ENCODE measurements at places on chromosomes 1 and 21.

DNA sequence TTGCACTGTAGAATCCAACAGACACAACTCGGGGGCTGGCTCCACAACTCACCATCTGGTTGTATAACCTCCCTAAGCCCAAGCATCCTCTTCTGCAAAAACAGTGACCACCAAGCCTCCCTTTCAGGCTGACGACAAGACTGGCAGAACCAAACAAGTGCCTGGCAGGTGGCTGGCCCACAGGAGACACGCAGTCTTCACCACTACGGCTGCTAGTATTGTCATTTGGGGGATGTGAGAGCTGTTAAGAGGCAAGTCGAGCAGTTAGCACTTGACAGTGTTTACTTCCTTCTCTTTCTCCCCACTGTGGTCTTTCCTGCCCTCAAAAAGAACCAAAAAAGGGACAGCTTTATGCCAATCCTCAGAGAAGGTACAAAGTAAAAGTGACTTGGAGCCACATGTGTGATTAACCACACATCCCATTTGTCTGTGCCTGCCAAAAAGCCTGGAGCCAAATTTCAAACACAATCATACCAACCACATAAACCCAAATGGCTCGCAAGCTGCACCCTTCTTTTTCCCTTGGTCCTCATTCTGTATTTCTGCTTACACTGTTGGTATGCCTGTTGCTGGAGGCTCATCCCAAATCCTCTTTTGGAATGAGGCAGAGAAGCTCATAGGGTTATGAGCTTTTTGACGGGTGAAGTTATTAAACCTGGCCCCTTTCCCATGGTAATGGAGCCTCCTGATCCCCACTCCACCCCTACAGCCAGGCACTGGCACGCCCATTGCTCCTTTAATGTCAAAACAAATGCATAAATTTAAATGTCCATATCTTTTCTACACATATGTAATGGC, 94.1 kb downstream of the TGFBR3 start:
- DNase-seq = no peak

DNA sequence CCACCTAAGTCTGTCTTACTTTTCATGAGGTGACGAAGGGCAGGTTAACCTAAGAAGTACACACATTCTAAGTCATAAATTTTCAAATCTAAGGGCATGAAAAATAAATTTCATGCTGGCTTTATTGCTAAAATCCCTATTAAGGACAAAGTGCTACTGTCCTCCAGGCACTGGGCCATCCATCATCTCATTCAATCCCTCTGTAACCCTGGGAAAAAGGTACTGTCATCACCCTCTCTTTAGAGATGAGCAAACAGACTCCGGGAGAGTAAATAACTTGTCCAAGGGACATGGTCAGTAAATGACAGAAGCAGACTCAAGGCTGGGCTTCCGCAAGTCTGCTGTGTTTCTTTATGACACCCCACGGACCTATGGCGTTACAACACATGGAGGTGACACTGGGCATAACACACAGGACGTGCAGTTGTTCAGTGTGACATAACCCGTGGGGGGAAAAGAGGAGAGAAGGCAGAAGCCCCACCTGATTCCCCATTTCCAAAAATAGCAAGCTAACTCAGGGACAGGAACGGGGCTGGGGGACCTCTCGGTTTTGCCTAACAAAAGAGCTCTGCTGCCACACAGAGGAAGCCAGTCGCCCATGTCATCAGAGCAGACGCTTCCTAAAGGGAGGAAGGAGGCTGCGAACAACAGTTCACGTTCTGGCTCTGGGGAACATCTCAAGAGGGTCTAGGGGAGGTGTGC, 12.5 kb upstream of the SRM start:
- DNase-seq = peak; percentile 70

GRCh38 chr21:31162827-31163226, 124.6 kb upstream of the KRTAP19-8 start:
- no peak for DNase-seq

DNA sequence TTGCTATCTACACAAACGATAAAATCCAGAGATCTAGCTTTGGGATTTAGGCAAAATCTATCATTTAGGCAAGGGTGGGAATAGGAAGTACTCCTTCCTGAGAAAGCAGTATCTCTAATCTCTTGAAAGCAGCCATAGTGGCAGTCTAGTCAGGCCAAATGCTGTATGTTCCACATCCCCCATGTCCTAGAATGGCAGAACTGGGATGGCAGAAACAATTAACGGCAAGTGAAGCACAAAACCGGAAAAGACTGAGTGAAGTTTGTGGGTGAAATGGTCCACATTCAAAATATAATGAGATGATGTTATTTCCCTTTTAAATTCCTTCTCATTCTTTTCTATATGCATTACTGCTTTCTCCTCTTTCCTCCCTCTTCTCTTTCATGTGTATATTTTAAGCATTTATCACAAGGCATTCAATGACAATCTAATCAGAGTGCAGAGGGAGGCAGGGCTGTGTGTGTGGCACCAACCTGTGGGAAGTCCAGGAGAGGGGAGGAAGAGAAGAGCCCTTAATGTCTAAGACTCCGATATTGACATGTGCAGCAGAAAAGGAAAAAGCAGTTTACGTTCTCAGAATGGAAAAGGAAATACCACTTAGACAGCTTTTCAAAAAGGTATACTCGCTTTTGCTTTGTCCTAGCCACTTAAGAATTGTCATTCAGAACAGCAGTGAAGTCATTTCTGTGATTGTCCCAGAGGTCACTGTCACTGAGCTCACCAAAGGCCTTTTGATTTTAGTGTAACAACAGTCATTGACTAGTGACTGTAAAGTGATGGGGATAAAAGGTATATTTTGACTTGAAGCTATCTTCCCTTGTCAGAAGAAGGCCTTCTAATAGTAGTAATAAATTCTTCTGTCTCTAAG, 42.3 kb upstream of the TADA1 start:
- DNase-seq = no peak

DNA sequence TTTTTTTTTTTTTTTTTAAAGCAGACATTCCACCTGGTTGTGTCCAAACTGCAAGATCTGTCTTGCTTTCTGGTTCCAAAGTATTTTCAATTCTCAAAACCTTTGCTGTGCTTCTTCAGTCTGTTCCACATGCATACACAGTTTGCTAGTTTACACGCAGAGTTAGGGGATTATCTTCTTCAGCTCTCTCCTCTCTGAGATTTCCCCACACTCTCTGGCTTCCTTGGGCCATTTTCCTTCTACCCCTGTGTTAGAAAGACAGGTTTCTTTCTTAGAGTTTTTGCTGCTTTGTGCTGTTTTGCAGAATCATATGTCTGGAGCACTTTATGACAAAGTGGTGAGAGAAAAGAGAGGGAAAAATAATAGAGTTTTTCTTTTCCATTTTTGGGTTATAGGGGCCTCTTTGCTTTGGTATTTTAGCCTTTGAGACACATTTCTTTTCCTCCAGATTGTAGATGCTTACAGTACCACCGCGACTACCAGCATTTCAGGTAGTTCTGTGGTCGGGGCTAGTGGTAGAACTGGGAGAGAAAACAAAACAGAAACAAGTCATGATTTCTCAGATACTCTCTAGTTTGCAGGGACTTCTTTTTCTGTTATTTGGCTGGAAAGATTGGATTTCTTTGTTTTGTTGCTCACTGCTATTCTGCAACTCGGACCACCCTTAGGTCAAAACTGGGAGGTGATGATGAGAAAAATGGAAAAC, 66.3 kb downstream of the RABGAP1L start:
- DNase-seq = no peak

- no peak for DNase-seq
Observed at GRCh38 chr1:234837713-234838112, 227.7 kb upstream of the IRF2BP2 start.

- no peak for DNase-seq
Observed at GRCh38 chr1:2050461-2050792, 216 bp downstream of the PRKCZ start.

DNA sequence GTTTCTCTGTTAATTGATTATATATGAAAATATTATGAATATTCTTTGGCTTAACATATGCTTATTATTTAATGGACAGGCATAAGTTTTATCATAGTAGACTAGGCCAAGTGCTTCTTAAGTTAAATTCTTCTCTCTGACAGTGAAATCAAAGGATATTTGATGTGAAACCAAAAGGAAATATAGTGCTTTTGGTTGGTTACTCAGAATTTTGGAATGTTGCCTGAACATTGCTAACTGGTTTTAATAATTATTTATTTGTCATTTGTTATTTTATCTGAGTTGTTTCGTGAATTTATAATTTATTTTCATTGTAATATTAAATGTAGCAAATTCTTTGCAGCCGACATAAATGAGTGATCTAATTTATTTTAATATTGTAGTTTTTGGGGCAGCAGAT, 18.3 kb downstream of the HOOK1 start:
- no peak for DNase-seq

DNA sequence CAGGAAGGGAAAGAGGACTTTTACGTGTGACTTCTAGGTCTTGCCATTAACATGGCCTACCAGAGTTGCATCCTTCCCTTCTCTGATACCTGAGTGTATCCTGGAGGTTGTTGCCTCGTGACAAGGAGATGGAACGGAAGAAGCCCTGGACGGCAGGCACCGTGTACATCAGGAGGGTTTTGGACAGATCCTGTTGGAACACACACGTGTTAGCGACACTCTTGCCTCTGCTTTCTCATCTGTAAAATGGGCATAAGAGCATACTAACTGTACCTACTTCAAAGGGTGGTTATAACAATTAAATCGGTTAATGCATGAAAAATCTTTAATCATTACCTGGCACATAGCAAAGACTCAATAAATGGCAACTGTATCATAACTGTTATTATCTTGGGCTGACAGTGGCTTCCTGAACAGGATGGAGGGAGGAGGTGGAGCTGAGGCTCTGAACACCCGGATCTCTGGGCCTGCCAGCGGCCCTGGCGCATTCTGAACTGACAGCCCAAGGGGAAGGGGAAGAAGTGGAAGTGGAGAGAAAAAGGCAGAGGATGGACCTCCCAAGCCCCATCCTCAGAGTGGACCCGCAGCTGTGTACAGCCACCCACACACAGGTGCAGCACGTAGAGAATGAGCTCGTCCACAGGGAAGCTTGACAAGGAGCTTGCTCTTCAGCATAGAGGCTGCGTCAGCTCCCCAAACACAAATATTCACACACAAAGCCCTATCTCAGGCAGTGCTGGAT, 30.2 kb upstream of the EXOSC10 start:
- no peak for DNase-seq

DNA sequence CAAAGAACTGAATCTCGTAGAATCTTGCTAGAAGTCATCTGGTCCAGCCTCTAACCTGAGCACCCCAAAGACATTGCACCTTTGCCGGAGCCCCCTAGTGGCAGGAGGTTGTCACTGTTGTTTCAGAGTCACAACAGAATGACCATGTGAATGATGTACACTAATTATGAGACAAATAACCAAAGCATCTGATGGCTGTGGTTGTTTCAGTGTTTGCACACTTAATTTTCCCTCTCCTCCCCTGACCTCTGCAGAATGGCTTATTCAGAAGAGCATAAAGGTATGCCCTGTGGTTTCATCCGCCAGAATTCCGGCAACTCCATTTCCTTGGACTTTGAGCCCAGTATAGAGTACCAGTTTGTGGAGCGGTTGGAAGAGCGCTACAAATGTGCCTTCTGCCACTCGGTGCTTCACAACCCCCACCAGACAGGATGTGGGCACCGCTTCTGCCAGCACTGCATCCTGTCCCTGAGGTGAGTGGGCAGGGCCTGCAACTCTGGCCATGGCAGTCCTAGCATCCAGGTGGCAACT, 26.4 kb downstream of the TRAF5 start:
- DNase-seq = peak; percentile 6

- DNase-seq = no peak
Observed at GRCh38 chr1:160086456-160086892, 5.1 kb downstream of the KCNJ9 start.

GRCh38 chr1:243494741-243495431, 239.0 kb downstream of the SDCCAG8 start:
- DNase-seq = no peak

GRCh38 chr1:37795340-37796125, 1.9 kb downstream of the MANEAL start:
- DNase-seq = peak; percentile 35

- no peak for DNase-seq
Observed at GRCh38 chr1:98764485-98764884, 103.0 kb downstream of the SNX7 start.

DNA sequence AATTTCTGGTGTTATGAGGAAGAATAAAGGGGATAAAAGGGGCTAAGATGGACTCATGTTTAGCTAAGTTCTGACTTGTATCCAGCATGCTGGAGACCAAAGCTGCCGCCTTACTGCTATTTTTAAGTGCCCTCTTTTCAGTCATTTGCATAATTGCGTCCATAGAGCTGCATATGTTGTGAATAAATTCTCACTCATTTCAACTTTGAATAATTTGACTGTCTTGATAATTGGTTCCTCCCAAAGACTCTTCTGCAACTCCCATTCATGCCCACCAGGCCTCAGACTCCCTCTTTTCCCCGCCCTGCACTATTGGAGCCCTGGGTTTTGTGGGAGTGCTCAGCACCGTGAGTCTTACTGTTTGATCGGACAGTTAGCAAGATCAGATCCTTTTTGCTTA, 45.0 kb downstream of the KIAA0040 start:
- DNase-seq = no peak

DNA sequence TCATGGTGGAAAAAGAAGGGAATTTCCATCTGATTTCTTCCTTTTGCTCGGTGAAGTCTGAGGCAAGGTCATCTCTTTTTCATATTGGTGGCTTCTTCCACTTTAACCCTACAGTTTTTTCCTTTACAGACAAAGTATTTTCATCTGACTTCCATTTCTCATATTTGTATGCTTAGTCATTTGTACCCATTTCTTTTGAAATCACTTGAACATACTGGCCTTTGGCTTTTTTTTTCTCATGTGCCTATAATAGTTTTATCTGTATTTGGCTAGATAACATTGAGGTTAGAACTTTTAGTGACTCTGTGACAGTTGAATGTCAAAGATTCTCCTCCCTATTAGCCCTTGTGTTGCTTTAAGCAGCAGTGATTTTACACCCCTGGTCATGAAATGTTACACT, 27.7 kb downstream of the IL12RB2 start:
- no peak for DNase-seq

DNA sequence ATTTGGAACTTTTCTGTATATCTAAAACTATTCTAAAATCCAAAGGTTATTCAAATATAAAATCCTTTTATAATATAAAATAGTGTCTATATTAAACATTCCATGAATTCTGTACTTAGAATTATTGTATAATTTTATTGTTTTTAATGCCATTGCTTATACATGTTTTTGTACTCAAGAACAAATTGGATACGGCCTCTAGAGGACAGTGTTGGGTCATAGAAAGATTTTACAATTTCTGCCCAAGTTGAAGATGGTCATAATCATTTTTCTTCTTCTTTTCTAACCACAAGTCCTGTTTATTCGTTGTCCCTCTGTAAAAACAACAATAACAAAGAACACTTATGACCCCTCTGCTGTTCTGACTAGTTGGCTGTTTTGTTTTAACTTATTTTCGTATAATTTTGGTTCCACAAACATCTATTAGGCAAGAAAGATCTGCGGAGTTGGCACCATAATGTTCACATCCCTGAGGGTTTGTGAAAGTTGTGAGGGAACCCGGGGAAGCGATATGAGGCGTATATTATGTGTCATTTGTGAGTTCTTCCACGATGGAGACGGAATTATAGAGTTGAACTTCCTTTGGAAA, 75.7 kb upstream of the KIF26B start:
- DNase-seq = no peak

DNA sequence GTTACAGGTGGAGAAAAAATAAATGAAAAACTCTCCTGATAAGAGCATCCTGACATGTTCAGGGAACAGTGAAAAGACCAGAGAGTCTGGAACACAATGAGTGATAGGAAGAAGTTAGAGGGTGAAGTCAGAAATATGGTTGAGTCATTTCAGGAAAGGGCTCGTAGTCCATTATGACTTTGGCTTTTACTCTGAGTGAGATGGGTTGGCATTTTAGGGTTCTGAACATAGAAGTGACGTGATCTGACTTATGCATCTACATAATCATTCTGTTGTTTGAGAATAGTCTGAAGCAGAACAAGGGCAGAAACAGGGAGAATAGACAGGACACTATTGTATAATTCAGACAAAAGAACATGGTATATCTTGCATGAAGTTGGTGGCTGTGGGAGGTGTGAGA, 5.8 kb downstream of the HMCN1 start:
- no peak for DNase-seq

All from NCI-H1105 treated with DMSO at 0.1 percent for 48 hours (cell line).